ENCODE measurements at places on chromosomes 3 and 15.
A peak's percentile ranks its signal among the peaks of the same experiment; 100 is the strongest.

- DNase-seq, result peak; percentile 79
These were observed 12.6 kb upstream of the LMAN1L start for GRCh38 chr15:74799856-74800558.

DNA sequence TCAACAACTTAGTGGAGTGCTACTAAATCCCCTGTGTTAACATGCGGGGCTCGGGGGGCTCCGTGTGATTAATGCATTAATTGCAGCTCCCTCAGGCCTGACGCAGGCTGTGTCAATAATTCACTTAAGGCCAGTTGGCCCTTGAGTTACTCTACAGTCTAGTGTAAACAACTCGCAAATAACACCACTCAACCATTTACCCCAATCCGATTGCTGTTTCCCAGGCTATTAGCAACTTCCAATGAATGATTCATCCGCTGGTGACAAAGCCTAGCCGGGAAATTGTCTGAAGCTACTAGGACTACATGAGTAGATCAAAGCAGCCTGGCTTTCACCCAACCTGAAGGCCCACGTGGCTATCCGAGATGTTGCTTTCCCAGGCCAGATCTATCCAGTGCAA is 121.3 kb upstream of the SOX14 start:
- no peak for DNase-seq

DNA sequence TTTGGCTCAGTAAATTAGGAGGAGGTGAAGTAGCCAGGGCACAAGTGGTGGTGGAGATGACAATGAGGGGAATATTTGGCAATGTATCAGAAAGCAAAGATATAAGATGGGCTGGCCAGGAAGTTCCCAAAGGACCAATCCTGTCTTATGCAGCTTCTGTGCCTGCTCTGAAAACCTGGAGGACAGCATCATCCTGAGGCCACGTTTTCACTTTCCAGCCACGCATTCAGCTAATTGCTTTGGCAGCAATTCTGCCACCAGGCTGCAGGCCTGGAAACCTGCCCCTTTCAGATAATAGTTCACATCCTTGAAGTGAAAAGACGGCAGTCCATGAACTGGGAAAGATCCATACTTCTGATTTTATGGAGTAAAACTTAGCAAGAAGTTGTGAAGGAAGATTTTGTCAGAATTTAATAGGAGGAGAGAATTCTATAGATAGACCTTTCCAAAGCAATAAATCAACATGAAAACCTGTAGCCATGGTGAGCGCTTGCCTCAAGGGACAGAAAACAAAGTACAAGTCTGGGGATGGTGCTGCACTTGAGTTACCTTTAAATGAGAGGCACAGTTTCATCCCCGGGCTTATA is 682.5 kb downstream of the GRM7 start:
- DNase-seq, result no peak

DNA sequence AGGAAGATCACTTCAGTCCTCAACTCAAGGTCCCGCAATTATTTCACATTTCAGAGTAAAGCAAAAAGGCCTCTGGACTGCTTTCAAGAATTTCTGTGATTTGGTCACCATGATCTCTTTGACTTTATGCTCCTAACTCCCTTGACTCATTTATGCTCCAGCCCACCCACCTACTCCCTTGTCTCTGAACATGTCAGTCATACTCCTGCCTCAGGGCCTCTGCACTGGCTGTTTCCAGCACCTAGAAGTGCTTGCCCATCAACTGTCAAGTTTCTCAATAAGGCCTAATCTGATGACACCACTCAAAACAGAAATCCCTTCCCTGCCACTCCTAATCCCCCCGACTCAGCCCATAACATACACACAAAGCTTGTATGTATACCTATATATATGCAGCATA is 36.1 kb upstream of the CSPG5 start:
- no peak for DNase-seq

DNA sequence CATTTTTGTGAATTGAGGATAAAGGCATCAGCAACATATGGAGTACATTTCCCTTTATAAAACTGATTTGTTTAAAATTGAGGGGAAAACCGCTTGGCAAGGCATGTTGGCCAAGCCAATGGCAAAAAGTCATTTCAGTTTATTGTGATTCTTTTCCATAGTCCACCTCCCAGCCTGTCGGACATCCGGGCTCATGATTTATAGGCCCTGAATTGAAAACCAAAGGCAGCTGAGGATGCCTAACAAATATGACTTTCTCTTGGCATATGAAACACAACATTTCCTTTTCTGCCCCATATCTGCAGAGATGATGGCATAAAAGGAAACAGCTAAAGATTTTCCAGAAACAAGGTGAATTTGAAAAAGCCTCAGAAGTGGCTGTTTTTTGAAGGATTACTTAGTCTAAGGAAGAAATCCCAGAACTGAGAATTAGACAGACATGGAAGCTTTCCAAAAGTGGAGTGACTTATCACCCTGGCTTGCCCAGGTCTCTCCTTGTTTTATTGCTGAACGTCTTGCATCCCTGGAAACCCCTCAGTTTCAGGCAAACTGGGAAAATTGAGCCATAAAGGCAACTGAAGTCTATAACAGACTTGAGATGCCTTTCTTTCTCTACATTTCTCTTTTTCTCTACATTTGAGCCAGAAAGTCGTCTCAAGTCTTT is 74.0 kb downstream of the COL8A1 start:
- no peak for DNase-seq

GRCh38 chr3:105368566-105369499 is 2.1 kb downstream of the ALCAM start:
- DNase-seq, result peak; percentile 55

GRCh38 chr15:41894791-41895463 is 1.1 kb upstream of the SPTBN5 start:
- peak; percentile 82 for DNase-seq

- no peak for DNase-seq
These were observed 8.7 kb upstream of the PLA2G4F start for GRCh38 chr15:42165106-42165505.

Measured in activated T-helper 1 cell treated with anti-CD3 and anti-CD28 coated beads, Interleukin-2, amount 50 U/mL, for 16 hours (primary cell).